ENCODE measurements at places on chromosomes 2 and 18.

DNA sequence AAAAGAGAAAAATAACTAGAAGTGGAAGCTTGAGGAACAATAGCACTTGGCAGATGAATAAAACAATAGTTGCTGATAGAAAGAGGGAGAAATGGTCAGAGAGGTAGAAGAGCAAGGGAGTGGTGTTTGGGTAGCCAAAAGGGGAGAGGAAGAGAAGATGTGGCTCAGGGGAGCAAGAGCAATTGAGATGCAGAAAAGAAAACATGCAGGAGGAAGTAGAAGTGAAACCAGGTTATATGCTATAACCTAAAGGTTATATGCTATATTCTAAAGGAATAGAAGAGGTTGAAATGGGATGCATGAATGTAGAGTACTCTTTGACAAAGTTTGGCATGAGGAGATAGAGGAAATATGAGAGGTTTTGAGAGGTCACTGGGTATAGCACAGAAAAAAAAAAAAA lies 759.5 kb downstream of the SATB2 start:
- no peak for DNase-seq

DNA sequence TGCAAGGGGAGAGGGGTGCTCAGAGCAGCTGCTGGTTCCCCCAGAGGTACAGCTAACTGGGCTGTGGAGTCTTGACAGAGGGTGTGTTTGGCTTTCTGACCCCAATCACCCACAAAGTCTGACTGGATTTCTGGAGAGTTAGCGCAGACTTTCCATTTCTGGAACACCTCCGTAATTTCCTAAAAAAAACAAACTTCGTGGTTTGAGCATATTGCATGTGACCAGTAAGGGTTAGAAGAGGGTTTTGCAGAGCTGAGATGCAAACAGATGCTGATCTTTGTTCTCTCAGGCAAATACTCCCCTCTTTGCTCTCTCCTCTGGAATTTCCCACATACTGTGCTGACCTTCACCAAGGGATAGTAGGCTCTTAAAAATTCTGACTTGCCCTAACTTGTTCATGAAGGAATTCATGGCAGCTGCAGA lies 44.5 kb upstream of the TMEM247 start:
- DNase-seq, result peak; percentile 50

DNA sequence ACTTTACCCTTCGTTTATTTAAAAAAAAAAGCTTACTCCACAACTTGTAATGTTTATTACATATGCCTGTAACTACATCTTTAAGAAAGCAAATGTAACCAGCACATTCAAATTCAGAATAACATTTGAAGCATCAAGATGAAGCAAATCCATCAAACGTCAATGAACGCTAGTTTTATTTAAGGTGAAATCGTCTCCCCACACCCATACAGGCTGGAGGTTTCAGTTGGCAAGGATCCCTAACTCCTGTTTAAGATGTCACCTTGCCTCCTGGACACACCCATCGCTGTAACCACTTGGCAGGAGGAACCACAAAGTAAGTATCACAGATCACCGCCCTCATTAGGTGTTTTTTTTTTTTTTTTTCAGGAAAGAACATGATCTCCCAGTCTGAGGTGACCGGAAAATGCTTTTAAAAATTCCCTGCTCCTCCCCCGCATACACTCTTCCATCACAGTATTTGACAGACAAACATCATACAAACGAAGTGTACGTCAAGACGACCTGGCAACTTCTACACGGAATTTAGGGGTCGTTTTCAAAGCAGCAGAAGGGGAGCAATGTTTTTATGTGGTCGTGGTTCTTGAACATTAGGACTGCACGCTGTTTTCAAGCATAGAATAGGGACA lies 19.7 kb upstream of the STPG4 start:
- peak; percentile 81 for DNase-seq

- DNase-seq, result peak; percentile 29
These were observed 8.7 kb upstream of the SERPINB13 start for GRCh38 chr18:63578357-63578958.

DNA sequence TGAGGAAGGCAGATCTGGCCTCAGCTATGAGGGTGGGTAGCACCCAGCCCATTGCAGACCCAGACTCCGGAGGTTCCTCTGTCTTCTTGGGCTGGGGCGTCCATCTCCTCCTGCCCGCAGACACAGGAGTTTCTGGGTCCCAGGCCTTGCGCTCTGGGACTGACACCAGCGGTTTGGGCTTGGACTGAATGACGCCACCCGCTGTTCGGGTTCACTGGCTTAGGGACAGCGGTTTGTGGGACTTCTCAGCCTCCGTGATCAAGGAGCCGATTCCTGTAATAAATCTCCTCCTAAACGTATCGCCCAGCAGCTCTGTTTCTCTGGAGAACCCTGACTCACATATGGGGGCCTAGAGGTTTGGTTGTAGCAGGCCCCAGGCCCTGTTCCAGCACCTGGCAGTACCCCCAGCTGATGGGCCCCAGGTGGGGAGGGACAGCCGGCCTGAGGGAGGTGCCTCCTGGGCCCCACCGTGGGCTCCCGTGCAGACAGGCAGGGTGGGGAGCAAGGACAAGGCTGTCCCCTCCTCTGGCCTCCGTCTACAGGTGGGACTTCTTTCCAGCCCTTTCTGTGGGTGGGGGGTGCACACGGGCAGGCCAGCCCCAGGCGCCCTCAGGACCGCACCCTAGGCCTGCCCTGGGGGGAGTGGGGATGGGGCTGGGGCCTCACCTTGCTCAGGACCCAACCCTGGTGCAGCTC lies 4.5 kb upstream of the AQP12A start:
- no peak for DNase-seq
